ENCODE measurements at places on chromosomes 1 and 21. TPM values are rescaled to one million over a fixed set of nuclear protein-coding genes. Genes with fewer than 3 reads are reported as not detected.

GRCh38 chr1:226531360-226532093, 17.0 kb upstream of the STUM start:
- no peak for DNase-seq

- no peak for DNase-seq
These were observed 111.6 kb downstream of the MATN1 start for GRCh38 chr1:30611741-30612309.

GRCh38 chr1:89957107-89957506, 37.8 kb upstream of the ZNF326 start:
- DNase-seq = no peak

DNA sequence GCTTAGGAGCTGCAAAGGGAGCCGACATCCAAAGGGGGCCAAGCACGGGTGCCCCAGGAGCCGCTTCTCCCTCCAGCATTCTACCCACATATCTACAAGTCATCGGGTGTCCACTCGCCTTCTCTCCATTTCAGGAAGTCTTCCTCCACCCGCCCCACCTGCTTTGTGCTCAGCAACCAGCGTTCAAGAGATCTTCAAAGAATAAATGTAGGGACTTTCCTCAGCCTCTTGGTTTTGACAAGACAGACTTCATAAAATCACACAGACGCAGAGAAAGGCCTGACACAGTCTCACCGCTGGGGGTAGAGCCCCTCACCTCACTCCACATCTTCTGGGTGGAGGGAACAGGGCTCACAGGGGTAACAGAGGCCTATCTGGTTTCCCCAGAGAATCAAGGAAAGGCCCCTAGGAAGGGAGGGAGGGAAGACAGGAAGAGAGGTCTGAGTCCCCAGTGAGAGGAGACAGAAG, 49.5 kb downstream of the SSBP3 start:
- DNase-seq = no peak

- DNase-seq = no peak
These were observed 114.6 kb upstream of the KIAA0040 start for GRCh38 chr1:175307160-175307559.

DNA sequence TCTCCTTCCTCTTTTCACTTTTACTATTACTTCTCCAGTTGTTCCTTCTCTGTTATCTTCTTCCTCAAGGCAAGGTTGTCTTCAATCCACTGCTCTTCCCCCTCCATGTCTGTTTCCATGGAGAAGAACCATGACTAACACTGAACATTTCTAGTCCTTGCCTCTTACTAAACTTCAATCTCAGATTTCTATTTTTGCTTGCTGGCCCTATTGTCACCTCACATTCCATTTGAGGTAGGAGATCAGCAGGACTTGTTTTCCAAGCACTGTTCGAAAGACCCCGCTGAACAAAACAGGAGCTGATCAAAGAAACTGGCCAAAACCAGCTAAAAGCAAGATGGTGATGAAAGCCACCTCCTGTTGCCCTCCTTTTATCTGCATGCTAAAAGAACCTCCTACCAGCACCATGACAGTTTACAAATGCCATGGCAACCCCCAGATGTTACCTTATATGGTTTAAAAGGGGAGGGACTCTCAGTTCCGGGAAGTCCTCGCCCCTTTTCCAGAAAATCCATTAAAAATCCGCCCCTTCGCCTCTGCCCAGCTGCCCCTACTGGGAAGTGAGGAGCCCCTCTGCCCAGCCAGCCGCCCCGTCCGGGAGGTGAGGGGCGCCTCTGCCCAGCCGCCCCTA, 22.6 kb downstream of the GON4L start:
- no peak for DNase-seq

The TEDDM1 gene
- total RNA-seq = not detected

The LEFTY2 gene
- not detected for total RNA-seq

The CDK18 gene
- 148 TPM for total RNA-seq

DNA sequence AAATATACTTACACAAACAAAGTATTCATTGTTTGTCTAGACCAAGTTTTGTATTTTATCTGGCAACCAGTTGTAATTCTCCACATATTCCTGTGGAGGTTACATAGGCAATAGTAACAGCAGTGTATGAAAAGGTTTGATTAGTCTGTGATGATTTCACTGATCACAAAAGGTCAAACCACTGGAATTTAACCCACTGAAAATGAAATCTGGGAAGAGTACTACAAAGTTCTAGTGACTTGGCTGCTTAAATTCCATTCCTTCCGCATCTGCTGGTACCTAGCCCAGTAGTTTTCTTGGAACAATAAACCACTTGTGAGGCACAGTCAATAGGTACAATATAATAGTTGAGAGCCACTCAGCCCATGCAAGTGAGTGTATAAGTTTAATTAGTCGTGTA, 205.4 kb downstream of the NFIA start:
- no peak for DNase-seq

The ASCL5 gene
- total RNA-seq = 0.27 TPM

The TCP10L gene
- total RNA-seq = 10.3 TPM

DNA sequence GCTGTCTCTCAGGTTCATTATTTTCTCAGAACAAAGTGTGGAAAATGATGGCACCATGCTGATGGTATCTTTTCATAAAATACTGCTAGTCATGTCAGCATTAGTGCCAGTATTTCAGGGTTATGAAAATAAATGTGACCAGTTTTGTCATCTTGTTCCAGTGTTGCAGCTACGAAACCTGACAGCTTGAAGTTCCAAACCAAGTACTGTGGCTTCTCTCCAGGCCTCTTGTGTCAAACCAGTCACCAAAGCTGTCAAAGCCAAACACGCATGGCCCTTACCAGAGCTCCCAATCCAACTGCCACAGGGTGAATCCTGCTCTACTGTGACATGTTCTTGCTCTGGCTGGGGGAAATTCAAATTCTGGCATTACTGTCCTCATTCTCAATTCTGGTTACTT, 20.7 kb upstream of the EXO1 start:
- no peak for DNase-seq

GRCh38 chr1:34865573-34865972, 6.0 kb upstream of the SMIM12 start:
- DNase-seq = no peak

The IGSF3 gene
- 9.1 TPM for total RNA-seq

The CFAP74 gene
- 17.4 TPM for total RNA-seq

DNA sequence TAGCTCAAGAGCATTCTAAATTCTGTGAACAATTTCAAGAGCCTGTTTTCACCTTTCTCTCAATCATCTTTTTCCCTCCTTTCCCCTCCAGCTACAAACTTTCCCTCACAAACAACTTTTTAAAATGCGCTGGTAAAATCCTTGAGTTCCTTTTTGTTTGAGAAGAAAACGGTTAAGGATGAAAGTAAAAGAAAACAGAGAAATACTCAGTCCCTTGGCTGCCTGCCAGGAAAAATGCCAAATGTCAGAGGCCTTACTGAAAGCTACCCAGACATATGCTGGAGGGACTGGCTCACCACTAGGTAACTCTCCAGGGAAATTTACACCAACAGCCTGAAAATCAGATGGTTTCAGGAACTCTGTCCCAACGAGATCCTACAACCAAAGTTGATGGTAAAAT, 11.0 kb upstream of the SERBP1 start:
- DNase-seq = no peak

The RXFP4 gene
- not detected for total RNA-seq

- DNase-seq = no peak
These were observed 14.4 kb downstream of the CD34 start for GRCh38 chr1:207896547-207896946.

The TMEM51 gene
- total RNA-seq = 1.8 TPM

The ITLN1 gene
- not detected for total RNA-seq

The ZMYND12 gene
- total RNA-seq = 2.4 TPM

- DNase-seq = no peak
These were observed 105.6 kb upstream of the UBE2U start for GRCh38 chr1:64097859-64098258.

The STK40 gene
- total RNA-seq = 21.3 TPM

- no peak for DNase-seq
These were observed 58.2 kb downstream of the ALPL start for GRCh38 chr1:21567241-21568005.

The SLC44A3 gene
- 12.2 TPM for total RNA-seq

- DNase-seq = no peak
These were observed 55.2 kb downstream of the DEGS1 start for GRCh38 chr1:224238212-224238611.

DNA sequence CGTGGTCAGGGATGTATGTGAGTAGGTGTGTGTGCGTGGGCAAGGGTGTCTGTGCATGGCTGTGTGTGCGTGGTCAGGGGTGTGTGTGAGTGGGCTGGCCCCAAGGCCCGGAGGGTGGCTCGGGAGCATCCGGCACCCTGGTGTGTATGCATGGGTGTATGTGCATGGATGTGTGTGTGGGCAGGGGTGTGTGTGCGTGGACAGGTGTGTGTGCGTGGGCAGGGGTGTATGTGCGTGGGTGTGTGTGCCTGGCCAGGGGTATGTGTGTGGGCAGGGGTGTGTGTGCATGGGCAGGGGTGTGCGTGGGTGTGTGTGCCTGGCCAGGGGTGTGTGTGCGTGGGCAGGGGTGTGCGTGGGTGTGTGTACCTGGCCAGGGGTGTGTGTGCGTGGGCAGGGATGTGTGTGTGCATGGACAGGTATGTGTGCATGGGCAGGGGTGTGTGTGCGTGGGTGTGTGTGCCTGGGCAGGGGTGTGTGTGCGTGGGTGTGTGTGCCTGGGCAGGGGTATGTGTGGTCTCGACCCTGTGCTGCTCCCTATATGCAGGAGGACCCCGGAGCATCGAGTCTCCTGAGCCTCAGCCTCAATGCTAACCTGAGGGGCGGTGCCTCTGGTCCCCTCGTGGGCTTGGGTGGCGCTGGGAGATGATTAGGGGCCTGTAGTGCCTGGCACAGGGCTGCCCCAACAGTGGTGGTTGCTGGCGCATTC, 16.3 kb downstream of the ARHGEF16 start:
- DNase-seq = no peak

- no peak for DNase-seq
These were observed 9.9 kb upstream of the SLAMF1 start for GRCh38 chr1:160656737-160657136.

GRCh38 chr1:1371746-1372711, 3.0 kb downstream of the AURKAIP1 start:
- peak; percentile 50 for DNase-seq

GRCh38 chr1:197984289-197984688, 67.1 kb downstream of the LHX9 start:
- DNase-seq = no peak

GRCh38 chr1:162908236-162908635, 47.3 kb upstream of the CCDC190 start:
- no peak for DNase-seq

GRCh38 chr1:42359466-42359865, 21.1 kb upstream of the RIMKLA start:
- DNase-seq = peak; percentile 49

DNA sequence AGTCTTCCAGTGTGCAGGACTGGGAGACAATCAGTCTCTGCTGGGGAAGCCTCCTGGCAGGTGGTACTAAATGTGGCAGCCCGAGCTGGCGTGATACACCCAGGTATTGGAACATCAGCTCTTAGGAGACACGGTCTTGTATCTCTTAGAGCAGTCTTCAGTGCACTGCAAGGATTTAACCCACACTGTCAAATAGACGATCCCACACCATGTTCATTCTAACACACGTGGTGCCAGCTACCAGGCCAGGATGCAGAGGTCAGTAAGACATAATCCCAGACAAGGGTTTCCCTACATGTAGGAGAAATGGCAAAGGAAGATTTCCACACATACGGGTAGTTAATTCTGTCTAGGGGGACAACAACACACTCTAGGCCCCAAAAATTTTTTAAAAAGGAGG, 8.7 kb downstream of the TRIM11 start:
- no peak for DNase-seq

The TRAF3IP3 gene
- total RNA-seq = 2.7 TPM

DNA sequence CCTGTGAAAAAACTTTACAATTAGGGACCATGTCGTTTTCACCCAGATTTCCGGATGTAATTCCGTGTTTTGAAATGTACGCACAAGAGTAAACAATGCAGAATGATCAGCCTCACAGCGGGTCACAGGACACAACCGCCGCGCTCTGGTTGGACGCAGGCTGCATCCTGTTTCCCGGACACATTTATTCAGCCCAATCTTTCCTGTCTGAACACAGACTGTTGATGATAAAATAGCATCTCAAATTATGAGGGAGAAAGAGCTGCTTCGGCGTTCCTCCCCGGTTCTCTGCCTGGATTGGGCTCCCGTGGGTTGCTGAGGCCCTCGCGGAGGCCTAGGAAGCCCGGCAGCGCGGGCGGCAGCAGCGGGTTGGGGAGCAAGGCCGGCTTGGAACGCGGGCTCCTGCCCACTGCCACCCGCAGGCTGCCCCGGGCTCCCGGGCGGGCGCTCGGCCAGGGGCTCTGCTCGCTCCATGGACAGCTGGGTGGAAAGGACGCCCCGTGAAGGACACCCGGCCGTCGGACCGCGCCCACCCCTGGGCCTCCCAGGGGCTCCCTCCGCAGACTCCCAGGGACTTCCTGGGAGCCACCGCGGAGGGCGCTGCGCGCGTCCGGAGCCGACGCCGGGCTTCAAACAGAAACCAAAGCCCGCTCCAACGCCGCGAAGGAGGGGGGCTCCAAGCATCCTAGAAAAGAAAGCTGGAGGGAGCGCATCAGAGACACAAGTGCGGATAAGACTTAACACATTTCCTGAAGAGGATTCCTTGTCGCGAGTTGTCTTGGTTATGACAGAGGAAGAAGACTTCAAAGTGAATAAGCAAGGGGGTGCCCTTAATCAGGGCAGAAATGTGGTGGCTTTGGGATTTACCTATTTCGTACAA, 122.3 kb downstream of the ESRRG start:
- DNase-seq = peak; percentile 84

The GUCA2B gene
- total RNA-seq = not detected

The SH2D2A gene
- 0.76 TPM for total RNA-seq

DNA sequence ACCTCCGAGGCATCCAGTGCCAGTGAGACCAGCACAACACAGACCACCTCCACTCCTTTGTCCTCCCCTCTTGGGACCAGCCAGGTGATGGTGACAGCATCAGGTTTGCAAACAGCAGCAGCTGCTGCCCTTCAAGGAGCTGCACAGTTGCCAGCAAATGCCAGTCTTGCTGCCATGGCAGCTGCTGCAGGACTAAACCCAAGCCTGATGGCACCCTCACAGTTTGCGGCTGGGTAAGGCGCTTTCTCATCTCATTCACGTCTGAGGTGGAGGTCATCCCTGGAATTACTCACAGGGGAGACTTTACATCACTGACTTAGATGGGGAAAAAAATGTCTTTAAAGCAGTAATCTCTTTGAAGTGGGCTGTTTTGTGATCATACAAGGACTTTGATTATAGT, 106.3 kb downstream of the CD247 start:
- no peak for DNase-seq

- no peak for DNase-seq
These were observed 40.3 kb upstream of the DIP2A start for GRCh38 chr21:46418265-46418946.
